ENCODE measurements at places on chromosomes 11 and 22.

GRCh38 chr11:79291948-79292347 is 148.9 kb downstream of the TENM4 start:
- no peak for DNase-seq

- no peak for DNase-seq
Observed at GRCh38 chr22:42717197-42717928, 3.3 kb downstream of the A4GALT start.

- peak; percentile 86 for DNase-seq
Observed at GRCh38 chr22:42444077-42444904, 12.1 kb upstream of the NFAM1 start.

GRCh38 chr11:12245091-12245490 is 132.3 kb upstream of the PARVA start:
- DNase-seq: no peak

- DNase-seq: no peak
Observed at GRCh38 chr22:20176421-20177085, 25.7 kb upstream of the CCDC188 start.

GRCh38 chr11:26827567-26828081 is 105.8 kb upstream of the SLC5A12 start:
- DNase-seq: no peak

DNA sequence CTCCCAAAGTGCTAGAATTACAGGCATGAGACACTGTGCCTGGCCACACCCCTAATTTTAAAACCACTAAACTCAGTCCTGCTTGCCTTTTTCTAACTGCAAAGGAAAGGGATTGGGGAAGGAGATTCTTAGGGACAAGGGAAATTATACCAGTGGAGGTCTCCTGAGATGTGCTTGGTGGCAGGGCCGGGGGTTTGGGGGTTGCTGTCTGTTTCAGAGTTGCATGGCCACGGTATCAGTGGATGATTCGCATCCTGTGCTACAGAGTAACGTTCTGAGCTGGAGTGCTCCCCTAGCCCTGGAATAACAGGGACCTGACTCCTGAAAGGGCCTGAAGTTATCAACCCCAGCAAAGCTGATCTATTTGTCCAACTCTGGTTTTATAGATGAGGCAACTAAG is 846 bp upstream of the GPHA2 start:
- no peak for DNase-seq

DNA sequence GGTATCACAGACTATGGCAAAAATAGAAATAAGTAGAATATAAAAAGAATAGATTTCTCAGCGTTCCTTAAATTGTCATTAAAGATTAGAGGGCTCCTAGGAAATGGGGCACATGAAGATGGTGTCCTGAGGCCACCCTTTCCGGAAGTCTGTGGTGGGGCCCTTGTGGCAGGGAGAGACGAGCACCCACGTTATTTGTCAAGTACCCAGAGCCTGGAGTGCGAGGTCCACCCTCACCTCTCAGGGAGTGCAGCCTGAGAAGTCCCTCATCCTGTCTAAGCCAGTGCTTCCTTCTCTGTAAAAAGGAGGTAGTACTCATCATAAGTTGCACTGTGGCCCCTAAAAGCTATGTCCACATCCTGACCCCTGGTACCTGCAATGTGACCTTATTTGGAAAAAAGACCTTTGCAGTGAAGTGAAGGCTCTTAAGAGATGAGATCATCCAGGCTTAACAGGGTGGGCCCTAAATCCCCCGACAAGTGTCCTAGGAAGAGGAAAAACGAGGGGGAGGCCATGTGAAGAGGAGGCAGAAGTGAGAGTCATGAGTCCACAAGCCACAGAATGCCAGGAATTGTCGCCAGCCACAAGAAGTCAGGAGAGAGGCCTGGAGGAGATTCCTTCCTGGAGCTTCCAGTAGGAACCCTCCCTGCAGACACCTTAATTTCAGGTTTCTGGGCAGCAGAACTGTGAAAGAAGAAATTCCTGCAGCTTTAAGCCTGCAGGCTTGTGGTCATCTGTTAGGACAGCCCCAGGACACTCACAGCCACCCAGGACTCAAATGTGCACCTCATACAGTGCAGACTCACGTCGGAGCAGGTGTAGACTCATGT is 76.8 kb upstream of the CCND1 start:
- no peak for DNase-seq

GRCh38 chr11:69841859-69842698 is 22.9 kb upstream of the FGF3 start:
- DNase-seq: no peak

GRCh38 chr11:130834886-130835285 is 81.4 kb downstream of the SNX19 start:
- no peak for DNase-seq

GRCh38 chr11:46356924-46357482 is 9.7 kb downstream of the DGKZ start:
- no peak for DNase-seq

GRCh38 chr11:23765682-23766252 is 731.1 kb upstream of the LUZP2 start:
- no peak for DNase-seq

DNA sequence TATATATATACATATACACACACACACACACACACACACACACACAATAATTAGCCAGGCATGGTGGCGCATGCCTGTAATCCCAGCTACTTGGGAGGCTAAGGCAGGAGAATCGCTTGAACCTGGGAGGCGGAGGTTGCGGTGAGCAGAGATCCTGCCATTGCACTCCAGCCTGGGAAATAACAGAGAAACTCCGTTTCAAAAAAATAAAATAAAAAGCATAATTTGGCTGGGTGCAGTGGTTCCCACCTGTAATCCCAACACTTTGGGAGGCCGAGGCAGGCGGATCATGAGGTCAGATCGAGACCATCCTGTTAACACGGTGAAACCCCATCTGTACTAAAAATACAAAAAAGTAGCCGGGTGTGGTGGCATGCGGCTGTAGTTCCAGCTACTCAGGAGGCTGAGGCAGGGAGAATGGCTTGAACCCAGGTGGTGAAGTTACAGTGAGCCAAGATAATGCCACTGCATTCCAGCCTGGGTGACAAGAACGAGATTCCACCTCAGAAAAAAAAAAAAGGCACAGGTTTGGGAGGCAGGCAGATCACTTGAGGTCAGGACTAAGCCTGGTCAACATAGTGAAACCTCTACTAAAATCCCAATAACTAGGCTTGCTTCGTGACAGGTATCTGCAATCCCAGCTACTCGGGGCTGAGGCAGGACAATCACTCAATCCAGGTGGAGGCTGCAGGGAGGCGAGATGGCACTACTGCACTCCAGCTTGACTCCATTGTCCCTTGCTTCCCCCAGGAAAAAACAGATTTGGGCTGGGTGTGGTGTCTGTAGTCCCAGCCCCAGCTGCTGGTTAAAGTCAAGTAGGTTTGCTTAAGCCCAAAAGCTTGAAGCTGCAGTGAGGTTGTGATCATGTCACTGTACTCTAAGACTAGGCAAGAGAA is 11.8 kb upstream of the WDR74 start:
- no peak for DNase-seq

DNA sequence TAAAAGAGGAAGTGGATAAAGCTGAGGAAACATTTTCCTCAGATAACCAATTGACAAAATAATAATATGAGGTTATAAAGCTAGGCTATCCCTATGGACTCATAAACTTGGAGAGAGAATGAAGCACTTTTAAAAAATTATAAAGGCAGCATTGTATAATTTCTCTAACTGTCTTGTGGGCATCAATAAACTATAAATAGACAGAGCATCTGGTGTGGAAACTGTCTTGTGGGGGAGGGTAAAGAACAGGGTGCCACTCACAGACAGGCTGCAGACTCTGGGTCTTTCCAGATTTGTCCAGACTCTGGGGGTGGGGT is 333.5 kb downstream of the BUD13 start:
- DNase-seq: no peak

DNA sequence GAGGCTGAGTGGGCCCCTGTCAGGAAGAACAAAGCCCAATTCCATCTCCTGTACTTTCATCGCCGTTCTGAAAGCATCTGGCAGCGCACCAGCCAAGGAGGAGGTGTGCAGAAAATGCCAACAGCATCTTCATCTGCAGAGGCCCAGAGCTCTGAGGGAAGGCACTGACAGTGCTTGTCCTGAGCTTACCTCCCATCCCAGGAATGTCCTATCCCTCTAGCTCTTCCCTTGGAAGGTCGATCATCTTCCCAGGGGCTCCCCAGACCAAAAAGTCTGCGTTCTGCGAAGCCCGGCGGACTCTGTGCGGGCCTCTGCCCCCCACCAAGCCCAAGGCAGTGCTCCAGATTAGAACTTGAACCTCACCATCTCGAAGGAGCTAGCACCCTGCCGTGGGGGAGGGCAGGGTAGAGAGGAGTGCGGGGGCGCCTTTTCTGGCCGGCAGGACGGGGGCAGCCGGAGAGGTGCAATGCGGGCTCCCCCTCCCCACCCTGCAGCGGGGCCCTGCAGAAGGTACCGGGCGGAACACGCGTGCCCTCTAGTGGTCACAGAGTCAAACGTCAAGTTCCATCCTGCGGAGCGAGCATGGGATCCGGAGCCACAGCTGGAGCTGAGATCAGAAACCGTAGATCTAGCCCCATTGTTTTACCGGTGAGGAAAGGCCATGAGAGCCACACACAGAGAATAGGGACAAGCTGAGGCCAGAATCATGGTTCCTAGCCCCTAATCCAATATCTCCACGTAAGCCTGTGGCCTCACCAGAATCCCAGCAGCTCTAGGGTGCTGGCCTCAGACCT is 5.0 kb downstream of the SCN2B start:
- peak; percentile 53 for DNase-seq

DNA sequence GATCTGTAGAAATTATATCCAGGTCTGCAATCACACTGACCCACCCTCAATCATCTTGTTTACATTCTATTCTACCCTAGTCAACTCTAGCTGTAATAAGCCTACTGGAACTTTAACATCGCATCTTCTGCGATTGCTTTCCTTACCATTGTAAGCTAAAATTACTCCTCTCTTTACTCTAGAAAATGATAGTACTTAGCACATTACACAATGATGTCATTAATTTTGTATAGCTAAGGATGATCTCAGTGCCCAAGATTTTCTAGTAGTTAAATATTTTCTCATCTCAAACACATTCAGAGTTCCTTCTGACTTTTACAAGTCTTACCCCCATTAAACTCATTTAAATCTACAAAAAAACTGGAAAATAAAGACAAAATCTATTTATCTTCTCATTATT is 39.6 kb upstream of the CTSC start:
- DNase-seq: no peak

- no peak for DNase-seq
Observed at GRCh38 chr11:14619603-14620531, 23.7 kb upstream of the PDE3B start.

- no peak for DNase-seq
Observed at GRCh38 chr11:86136538-86136937, 67.7 kb upstream of the PICALM start.

DNA sequence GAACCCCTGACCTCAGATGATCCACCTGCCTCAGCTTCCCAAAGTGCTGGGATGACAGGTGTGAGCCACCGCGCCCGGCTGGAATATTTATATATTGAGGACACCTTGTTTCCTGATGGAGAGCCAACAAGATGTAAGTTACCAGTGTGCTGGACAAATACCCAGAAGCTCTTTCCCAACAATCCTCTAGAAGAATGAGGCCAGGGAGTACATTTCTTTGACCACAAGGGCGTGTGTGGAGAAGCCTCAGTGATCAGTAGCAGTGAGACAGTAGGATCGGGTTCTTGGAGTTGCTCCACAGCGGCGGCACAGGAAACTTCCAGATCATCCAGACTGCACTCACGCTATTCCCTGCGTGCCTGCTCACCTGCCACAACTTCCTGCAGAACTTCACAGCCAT is 10.3 kb upstream of the POLA2 start:
- DNase-seq: no peak

DNA sequence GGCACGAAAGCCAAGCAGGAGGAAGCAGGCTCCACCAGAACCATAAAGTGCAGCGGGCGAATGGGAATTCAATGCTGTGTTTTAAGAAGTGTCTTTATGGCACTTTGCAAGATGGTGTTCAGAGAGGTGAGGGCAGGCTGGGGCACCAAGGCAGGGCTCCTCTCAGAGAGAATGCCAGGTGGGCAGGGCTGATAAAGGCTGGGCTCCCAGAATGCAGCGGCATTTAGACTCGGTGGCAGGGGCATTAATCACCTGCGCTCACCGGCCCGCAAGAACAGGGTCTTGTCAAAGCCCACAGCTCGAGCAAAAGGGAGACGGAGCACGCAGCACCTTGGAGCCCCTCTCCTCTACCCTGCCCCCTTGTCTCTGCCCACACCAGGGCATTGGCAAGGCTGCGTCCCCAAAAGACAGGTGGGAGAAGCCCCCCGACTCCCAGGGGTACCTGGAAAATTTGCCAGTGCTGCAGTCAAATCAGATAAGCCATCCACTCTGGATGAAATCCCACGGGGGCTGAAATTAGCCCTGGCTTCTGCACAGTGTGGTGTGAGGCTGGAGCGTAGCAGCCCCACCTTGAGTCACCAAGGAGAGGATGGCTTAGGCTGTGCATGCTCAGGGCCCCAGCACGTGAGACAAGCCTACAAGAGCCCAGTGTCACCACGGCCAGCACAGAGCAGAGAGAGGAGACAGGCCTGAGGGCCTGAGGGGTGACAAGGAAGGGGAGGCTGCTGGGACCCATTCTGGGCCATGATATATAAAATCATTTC is 8.1 kb downstream of the MACROD1 start:
- no peak for DNase-seq

DNA sequence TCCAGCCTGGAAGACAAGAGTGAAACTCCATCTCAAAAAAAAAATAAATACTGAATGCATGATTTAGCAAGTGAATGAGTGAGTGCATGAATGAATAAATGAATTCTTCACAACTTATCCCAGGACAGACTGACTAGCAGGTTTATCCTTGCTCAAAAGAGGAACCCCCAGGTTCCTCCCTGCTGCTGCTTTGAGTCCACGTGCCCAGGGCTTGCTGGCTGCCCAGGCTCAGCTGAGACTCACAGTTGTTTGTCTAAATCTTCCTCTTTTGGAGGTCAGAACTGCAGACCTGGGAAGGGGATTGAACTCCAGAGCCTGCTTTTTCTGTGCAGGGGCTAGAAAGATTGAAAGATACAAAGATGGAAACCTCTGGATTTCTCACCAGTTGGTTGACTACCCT is 117.4 kb upstream of the TMEM45B start:
- DNase-seq: no peak

- peak; percentile 45 for DNase-seq
Observed at GRCh38 chr22:50271519-50271970, 1.4 kb upstream of the MAPK11 start.

GRCh38 chr22:50705219-50705691 is 32.6 kb downstream of the SHANK3 start:
- DNase-seq: no peak

DNA sequence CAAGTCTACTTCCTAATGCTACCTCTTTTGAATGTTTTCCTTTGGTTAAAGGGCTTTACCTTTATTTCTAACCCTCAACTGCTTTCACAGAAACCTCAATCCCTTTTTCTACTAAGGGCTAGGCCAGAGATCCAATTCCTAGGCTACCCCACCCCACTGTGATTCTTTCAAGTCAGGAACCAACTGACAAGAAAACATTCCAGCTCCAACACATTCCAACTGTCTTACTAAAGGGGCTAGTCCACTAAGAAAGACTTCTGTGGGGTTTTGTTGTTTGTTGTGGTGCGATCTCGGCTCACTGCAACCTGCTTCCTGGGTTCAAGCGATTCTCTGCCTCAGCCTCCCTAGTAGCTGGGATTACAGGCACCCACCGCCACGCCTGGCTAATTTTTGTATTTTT is 151.3 kb downstream of the APOL5 start:
- DNase-seq: no peak

GRCh38 chr11:70314730-70315129 is 44.2 kb downstream of the PPFIA1 start:
- DNase-seq: no peak

Measured in CD4-positive, alpha-beta T cell treated with Interleukin-4 for 4 hours (primary cell).